ENCODE measurements at places on chromosomes 11 and 22.

DNA sequence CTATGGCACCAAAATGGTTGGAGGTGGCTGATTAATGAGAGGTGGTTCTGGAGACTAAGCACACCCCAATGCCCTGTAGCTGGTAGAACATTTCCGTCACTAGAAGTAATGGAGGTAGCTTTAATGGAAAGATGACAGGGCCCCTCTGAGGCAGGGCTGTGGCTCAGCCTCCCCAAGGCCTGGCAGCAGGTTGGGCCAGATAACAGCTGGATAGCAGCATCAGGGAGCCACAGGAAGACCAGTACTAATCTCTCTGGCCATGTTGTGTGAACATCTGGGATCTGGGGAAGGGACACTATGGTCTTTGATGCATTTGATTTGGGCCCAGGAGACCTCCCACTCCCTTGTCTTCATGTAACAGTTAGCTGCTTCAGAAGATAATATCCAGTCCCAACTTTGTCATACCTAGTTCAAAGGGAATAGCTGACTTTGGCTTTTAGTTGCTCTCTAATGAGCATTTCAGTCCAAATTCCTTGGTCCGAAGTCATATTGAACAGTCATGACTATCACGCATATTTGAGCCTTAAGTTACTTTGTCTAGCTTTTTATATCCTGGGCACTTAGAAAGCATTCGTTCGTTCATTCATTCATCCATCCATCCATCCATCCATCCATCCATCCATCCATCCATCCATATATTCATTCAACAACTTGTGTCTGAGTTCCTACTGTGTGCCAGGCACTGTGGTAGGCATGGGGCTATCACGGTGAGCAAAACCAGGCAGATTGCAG is 53.0 kb upstream of the LMO2 start:
- DNase-seq: no peak

DNA sequence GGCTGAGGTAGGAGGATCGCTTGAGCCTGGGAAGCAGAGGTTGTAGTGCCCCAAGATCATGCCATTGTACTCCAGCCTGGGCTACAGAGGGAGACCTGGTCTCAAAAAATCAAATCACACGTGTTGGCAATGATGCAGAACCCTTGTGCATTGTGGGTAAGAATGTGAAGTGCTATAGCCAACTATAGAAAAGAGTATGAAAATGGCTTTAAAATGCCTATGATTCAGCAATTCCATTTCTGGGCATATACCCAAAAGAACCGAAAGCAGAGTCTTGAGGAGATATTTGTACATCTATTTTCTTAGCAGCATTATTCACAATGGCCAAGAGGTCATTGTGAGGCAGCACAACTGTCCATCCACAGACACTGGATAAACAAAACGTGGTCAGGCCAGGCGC is 2.6 kb upstream of the FADS3 start:
- no peak for DNase-seq

DNA sequence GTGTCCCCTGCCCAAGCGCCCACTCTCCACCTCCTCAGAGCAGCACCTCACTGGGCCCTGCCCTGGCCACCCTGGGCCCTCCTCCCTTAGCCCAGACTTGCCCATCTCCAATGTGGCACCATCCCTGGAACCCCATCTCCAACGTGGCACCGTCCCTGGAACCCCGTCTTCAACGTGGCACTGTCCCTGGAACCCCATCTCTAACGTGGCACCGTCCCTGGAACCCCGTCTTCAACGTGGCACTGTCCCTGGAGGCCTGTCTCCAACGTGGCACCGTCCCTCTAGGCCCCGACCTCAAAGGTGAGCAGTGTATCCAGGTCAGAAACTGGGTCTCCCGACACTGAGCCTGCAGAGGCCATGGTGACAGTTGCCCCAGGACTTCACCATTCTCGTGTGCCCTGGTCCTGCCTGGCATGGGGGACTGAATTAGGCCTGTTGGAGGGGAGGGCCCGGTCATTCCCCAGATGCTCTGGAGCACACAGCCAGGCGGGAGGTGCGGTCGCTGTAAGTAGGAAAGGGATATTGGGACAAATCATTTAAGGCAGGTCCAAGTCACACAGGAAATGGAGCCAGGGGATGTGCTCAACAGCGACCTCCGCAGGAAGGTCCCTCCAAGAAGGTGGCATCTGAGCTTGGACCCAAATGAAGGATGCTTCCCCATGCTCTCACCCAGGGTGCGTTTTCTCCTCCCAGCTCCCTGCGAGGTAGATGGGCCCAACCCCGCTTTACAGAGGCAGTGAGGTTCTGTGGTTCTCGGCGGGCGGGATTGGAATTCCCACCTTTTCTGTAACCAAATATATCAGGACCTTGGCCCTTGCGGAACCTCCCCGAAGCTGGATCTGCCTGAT is 2.4 kb upstream of the CTSD start:
- no peak for DNase-seq

- DNase-seq: no peak
Measured at GRCh38 chr11:12995188-12995587, 13.9 kb upstream of the RASSF10 start.

- no peak for DNase-seq
Measured at GRCh38 chr11:126360049-126360446, 4.6 kb downstream of the ST3GAL4 start.

GRCh38 chr11:112844517-112844916 is 116.7 kb upstream of the NCAM1 start:
- DNase-seq: no peak

GRCh38 chr11:16770016-16770415 is 31.6 kb downstream of the C11orf58 start:
- no peak for DNase-seq

- DNase-seq: no peak
Measured at GRCh38 chr11:36509201-36509639, 852 bp downstream of the TRAF6 start.

- no peak for DNase-seq
Measured at GRCh38 chr11:61917334-61918109, at the start of gene RAB3IL1. Gene RAB3IL1, minus strand, starts transcription at chr11:61917566. Its CDS starts 199 bp downstream, at chr11:61917367.
